ENCODE measurements at places on chromosomes 12 and 14. TPM values are rescaled to one million over a fixed set of nuclear protein-coding genes. Genes with fewer than 3 reads are reported as not detected.
A peak's percentile ranks its signal among the peaks of the same experiment; 100 is the strongest.

The MYF5 gene
- not detected for total RNA-seq

DNA sequence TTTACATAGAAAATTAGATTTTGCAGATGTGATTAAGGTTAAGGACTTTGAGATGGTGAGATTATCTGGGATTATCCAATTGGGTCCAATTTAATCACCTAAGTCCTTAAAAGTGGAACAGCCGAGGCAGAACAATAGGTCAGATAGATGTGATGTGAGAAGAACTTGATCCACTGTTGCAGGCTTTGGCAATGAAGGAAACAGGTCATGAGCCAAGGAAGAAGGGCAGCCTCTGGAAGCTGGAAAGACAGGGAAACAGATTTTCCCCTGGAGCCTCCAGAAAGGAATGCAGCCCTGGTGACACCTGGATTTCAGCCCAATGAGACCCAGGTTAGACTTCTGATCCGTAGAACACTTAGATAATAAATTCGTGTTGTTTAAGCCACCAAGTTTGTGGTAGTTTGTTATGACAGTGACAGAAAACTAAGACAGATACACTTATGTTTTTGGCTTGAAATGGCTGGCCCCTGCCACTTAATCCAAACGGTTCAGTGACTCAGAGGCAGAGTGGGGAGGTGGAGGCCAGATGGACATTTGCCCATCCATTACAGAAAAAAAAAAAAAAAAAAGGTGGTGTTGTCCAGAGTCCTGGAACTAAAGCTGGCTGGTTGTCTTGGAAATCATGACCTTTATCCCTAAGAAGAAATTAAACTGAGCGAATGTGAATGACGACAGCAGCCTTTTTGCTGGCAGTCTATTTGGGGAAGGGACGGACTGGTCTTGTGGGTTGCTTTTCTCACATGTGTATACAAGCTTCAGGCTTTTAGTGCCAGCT lies 181.9 kb upstream of the NRXN3 start:
- DNase-seq: no peak

- no peak for DNase-seq
These were observed 26.4 kb upstream of the PRMT8 start for GRCh38 chr12:3464561-3464960.

GRCh38 chr12:111693818-111694217 lies 8.0 kb downstream of the ACAD10 start:
- no peak for DNase-seq

DNA sequence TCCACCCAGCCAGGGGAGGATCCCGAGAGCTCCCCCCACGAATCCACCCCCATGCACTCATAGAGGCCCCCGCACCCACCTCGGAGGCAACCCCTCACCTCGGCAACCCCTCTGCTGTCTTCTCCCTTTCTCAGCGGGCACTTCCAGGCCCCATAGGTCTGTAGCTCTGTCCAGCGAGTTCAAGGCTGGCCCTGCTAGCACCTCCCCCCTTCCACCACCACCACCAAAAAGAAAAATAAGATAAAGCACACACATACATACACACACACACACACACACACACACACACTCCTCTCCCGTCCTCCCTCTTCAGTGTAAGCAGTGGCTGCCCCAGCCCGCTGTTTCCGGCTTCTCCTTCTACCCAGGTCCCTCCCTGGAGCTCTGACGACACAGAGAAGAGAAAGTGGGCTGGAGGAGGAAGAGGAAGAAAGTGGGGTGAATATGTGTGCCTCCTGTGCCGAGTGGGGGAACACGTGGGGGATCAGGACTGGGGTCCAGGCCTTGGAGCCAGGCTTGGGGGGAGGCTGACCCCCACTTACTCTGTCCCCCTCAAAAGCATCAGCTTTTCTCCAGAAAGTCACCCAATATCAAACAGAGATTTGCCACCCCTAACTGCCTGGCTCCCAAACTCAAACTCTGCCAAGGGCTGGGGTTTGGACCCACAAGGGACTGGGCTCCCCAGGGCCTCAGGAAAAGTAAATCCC lies at the start of gene STAT6:
STAT6 (minus strand) TSS at position 332 of the 704 bp plus-strand sequence. CDS start 3,084 bp downstream, outside the sequence.
- peak; percentile 94 for DNase-seq

GRCh38 chr14:104082807-104083206 lies 2.7 kb upstream of the ASPG start:
- DNase-seq: peak; percentile 62

All from suprapubic skin (tissue), 4 donors.